NCI-H345 (cell line): ENCODE measurements at places on chromosomes 7 and 10.
A peak's percentile ranks its signal among the peaks of the same experiment; 100 is the strongest.

DNA sequence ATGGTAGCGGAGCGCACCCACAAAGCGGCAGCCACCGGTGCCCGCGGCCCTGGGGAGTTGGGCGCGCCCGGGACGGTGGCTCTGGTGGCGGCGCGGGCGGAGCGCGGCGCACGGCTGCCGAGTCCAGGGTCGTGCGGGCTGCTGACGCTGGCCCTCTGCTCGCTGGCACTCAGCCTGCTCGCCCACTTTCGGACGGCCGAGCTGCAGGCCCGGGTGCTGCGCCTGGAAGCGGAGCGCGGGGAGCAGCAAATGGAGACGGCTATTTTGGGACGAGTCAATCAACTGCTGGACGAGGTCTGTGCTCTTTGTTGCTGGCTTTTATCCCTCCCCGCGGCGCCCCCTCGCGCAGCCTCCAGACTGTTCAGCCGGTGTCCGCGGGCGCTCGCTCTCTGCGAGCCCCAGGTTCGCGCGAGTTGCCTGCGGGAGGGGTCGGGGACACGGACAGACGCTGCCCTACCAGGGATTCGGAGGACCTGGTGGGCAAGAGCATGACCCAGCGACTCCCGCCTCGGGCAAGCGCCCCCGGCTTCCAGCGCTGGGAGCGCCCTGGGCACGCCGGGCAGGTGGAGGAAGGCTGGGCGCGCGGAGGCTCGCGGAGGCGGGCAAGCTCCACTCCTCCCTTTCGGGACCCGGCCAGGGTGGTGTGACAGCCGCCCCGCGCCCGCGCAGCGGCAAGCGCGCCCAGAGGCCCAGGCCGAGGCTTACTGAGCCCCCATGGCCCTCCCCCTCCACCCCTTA lies 887 bp downstream of the COL13A1 start:
- DNase-seq, result no peak

GRCh38 chr10:96991313-96991841 lies 159.3 kb downstream of the LCOR start:
- DNase-seq, result no peak

DNA sequence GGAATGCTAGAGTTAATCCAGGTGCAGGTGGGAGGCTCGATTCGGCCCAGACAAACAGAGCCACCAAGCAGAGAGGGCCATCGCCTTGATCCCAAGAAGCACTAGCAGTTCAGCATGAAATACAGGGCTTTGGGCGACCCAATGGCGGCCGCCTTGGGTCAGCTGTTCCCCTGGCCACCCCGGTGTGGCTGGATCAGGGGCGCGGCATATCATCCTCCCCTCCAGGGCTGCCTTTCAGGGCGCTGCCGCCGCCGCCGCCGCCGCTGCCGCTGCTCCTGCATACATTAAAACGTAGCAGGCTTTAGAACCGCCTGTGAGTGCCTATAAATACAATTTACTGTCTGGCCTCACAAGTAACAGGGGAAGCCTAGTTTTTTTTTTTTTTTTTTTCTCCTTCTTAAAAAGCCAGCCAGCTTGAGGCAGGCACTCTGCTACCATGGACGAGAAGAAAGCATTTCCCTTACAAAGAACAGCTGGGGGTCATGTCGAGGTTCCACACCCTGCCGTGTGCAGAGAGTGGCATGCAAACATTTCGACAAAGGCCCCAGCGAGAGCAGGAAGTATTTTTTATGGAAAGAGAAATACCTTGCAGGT lies 57.7 kb upstream of the EFCAB10 start:
- peak; percentile 89 for DNase-seq

- DNase-seq, result no peak
These were observed 45.6 kb downstream of the PDSS1 start for GRCh38 chr10:26743091-26743490.

DNA sequence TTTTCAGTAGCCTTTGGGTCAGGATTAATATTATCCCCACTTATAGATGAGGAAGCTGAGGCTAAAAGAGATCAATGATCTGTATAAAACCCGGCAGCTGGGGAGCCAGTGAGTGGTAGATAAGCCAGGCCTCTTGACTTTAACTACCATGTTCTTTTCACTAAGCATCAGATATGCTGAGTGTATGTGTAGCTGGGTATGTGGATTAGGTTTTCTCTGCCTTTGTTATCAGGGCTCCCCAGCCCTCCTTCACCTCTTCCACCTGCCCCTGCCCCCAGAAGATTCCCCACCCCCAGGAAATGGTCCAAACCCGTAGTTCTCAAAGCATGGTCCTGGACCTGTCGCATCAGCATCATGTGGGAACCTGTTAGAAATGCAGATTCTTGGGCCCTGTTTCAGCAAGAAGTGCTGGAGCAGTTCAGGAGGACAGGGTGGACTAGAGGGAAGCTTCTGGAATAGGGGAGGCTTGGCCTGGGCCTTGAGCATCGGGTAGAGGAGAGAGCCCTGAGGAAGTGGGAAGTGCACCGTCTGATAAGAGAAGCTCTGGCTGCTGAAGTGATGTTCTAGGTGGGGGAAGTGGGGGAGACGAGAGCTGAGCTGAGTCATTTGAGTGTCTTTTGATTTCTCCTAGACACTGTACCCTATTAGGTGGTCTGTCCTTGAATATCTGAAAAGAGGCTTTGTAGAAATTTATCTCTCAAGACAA lies 101.3 kb downstream of the HIF1AN start:
- DNase-seq, result no peak

DNA sequence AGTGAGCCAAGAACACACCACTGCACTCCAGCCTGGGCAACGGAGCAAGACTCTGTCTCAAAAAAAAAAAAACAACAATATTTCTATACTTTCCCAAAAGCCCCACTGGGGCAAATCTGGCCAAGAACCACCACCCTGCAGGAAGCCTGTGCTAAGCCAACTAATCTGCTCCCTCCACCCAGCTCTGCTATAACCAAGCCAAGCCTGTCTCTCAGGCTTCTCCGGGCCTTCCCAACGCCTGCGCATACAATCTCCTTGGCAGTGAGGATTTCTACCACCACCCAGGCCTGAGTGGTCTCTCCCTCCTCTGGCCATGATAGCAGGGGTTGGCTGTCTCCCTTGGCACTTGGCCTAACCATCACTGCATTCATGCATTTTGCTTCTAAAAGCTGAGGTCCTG lies 14.2 kb downstream of the DDX56 start:
- DNase-seq, result no peak

- no peak for DNase-seq
These were observed 30.1 kb upstream of the PPP1R3C start for GRCh38 chr10:91662993-91663392.

GRCh38 chr10:34001087-34001580 lies 666.7 kb upstream of the NRP1 start:
- DNase-seq, result no peak

GRCh38 chr7:142451296-142451695 lies 193.4 kb upstream of the PRSS58 start:
- no peak for DNase-seq

GRCh38 chr7:22597844-22598243 lies 97.9 kb upstream of the STEAP1B start:
- DNase-seq, result no peak

GRCh38 chr7:21939858-21940372 lies 5.8 kb downstream of the CDCA7L start:
- no peak for DNase-seq

DNA sequence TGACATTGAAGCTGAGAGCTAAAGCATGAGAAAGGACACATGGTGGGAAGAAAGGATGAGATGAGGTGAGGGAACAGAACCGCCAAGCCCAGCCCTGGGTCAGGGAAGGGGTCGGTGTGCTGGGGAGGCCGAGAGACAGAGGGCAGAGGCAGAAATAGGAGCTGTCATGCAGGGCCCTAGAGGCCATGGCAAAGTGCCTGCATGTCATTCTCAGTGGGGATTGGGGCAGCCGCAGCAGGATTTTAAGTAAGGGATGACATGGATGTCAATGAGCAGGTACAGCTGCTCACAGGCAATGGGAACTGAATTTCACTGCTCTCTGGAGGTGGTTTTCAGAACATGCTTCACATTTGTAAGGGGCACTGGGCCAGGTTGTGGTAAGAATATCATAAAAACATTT lies 227.4 kb downstream of the RAB11FIP2 start:
- no peak for DNase-seq

DNA sequence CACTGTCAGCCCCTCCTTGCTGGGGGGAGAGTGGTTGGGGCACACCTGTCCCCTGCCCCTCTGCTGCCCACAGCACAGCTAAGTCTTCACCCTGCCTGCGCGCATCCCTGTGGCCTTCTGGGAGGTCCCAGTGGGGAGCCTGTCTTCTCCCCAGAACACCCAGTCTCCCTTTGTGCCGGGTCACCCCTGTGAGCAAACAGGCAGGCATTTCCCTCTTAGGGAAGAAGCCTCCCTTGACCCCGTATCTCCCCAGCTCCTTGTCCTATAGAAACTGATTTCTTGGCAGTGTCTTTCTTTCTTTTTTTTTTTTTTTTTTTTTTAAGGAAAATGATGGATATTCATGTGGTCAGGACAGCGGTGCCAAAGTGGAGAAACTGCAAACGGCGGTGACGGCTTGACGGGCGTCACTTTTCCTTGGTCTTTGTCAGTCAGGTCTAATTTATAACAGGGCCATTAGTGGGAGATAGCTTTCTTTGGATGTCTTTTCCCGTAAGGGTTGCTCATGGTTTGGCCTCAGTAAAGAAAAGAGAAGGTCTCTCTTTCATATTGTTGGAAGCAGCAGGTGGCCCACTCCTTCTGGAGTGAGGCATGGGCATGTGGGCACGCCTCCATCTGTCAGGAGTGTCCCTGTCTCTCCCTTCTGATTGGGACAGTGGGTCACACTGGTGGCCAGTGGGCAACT lies 115.3 kb downstream of the NKX6-2 start:
- DNase-seq, result no peak

GRCh38 chr7:22944022-22944421 lies 69.9 kb downstream of the HYCC1 start:
- DNase-seq, result no peak

- DNase-seq, result no peak
These were observed 533.8 kb downstream of the GALNT17 start for GRCh38 chr7:71665716-71666115.

DNA sequence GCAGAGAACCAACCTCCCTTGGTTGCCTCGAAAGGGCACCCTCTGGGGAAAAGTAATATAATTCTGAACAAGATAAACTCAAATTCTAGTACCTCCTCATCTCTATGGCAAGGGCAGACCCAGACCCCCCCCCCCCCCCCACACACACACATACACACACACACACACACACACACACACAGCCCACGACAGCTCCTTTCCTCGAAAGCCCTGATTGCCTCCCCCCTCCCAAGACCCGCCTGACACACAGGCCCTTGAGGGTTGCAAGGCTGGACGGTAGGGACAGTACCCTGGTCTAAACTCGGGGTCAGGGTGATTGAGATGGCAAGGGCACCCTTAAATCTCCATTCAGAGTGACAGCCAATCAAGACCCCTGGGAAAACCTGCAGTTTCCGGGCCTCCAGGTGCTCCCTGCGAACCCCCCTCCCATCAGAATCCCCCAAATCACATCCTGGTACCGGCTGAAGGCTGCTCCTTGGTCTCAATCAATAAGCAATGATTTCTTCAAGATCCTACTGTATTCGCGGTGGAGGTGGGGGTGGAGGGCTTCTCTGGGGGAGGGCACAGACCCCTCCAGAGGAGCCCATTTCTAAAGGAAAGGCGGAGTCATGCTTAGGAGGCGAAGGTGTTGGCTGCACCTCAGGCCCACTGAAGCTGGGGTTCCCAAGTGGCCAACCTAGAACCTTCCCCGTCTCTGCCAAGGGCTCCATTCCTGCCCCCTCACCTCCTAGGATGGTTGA lies 100.7 kb downstream of the HIP1 start:
- DNase-seq, result no peak

DNA sequence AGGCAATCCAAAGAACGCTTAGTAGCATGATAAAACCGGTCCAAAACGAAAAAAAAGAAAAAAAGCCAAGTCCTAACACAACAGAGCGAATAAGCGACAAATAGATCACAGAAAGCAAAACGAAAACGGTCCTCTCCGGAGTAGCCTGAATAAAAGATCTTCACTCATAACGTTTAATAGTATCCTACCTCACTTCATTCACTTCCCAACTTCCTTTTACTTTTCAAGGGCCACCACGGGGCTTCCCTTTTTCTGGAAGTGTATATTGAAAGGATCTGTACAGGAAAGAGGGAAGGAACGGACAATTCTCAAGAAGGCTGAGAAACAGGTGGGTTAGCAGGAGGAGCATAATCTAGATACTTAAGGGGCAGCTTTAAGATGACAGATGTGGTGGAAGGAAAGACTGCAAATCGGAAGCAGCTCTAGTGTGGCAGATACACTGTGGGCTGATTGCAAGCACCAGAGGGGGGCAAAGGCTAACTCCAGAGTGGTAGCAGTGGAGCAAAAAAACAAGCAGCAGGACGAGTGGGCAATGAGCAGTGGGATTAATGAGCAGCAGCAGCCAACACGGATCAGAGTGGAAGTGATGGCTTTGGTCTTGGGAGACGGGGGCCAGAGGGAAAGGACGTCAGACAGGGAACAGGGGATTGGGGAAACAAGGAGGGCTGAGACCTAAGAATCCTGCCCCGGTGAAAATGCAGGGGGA lies 866 bp downstream of the CNOT4 start:
- peak; percentile 17 for DNase-seq

- no peak for DNase-seq
These were observed 23.8 kb upstream of the ZNF735 start for GRCh38 chr7:64183126-64183742.
